NCI-H510A (cell line): ENCODE measurements at places on chromosomes 16 and 17.

DNA sequence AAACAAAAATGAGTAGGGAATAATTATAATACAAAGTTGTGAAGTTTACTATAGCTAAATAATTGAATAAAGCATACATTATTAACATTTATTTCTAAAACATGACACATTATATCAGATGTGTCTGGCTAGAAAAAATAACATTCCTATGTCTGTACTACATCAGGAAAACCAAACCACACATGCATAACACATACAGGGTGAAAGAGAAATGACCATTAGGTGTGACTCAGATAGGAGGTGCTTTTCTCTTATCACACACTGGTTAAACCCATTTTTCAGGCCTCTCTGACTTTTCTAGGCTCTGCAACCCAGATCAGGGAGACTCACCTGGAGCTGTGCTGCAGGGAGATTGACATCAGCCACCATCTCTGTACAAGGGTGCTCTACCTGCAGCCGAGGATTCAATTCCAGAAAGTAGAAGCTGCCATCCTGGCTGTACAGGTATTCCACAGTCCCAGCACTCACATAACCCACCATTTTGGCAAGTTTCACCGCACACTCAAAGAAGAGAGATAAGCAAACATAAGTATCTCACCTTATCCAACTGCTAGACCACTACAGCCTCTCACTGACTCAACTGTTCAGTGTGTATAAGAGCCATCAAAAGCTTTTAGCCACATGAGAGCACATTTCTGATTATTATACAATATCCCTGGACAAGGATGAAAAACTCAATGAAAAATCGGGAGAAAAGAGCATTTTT is 116.6 kb upstream of the C17orf78 start:
- no peak for DNase-seq

GRCh38 chr17:48990882-48991357 is 6.3 kb upstream of the IGF2BP1 start:
- no peak for DNase-seq

GRCh38 chr16:49560004-49560830 is 186.6 kb downstream of the C16orf78 start:
- no peak for DNase-seq

GRCh38 chr17:79332011-79332554 is 257.5 kb downstream of the ENGASE start:
- no peak for DNase-seq

DNA sequence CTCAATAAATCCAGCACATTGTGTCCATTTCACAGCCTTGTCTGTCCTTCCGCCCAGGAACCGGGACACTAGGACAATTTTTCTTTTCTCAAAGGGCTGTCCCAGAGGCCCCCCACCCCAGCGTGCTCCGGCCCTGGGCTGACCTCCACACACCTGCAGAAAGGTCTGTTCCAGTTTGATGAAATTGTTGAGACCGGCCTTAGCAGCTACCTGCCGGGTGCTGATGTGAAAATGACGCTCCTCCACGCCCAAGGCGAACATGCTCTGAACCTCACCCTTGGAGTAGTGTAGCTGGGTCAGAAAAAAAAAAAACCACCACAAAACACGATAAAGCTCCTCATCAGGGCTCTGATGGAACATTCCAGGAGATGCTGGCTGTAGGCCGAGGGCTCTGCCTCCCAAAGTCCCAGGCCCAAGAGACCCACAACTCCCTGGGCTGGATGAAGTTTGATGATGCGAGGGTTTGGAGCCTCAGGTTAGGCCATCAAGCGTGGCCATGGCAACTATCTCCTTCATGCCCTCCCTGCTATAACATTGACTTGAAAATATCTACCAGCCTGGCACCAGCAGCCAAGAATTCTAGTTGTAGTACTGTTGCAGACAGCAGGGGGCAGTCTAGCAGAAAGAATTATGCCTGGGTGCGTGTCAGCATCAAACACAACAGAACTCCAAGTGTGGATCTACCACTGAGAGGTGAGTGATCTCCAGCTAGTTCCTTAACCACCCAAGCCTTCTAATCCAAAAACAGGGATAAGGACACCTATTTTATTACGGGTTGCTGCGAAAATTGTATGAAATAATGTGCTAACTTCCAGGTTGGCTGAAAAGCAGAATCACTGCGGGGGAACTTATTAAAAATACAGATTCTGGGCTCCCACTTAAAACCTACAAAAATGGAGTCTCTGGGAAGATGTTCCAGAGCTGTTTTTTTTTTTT is 62.1 kb downstream of the RMI2 start:
- no peak for DNase-seq

DNA sequence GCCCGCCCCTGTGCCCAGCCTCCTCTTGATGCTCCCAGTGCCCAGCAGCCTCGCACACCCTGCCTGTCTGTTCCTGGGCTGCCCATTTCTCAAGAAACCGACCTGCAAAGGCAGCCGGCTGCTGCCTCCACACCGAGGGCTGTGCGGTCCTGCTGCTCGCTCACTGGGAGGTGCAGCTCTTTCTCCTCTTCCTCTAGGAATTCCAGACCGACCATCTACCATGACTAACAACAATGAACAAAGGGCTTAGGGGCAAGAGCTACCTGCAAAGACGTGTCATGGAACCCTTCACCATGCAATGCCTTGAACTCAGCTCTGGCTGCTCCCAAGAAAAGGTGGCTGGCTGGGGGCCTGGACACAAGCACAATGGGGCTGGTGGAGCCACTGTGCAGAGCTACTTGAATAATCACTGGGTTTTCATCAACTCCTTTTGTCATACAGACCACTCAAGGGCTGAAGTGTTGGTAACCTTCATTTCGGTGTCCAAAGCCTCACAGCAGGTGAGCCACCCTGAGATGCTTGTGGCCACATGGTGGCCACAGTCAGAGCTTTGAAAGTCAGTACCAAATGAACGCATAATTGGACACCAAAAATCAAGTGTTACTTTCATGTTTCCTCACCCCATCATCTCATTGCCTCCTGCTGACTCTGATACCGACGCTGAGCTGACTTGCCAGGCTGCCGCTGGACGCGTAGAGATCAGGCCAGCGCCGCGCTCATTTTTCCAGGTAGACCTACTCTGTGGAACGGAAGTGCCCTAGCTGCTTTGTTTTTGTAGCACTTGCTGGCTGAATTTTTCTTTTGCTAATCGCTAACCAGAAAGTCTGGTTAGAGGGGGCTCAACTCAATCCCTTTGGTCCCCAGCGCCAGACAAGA is 19.8 kb downstream of the CYB561 start:
- no peak for DNase-seq

GRCh38 chr17:42277342-42277712 is 1.1 kb upstream of the STAT5B start:
- DNase-seq: no peak

DNA sequence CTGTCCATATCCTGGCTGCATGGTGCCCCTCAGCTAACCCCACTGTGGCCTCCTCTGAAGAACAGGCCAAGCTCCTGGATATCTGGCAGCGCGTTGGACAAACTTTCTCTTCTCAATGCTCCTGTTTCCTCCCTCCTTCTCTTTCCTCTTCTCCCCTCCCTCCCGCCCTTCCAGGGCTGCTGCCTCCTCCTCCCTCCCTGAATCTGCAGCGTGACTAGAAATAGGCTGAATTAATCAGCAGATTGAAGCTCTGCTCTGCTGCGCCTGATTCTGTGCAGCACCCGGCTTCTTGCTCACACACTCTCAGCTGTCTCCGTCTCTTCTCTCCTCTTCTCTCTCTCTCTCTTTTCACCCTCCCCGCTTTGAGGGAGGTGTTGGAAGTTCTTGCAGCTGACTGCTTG is 19.8 kb downstream of the TMEM94 start:
- no peak for DNase-seq

DNA sequence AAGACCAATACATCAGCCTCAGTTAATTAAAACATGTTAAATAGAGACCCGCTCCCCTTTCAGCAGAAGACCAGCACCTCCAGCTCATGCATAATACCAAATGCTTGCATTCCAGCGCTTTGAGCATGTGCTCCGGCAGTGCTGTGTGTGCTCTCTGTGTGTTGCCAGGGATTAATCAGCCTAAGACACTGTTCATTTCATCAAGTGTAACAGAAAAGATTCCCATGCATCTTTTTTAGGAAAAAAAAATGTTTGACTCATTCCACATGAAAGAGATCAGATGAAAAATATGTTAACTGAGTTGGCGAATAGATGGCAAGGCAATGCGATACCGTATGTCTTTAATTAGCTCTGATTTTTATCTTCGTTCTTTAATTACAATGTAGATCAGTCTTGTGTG is 187.6 kb downstream of the RPTOR start:
- no peak for DNase-seq

GRCh38 chr16:82384949-82385348 is 214.9 kb upstream of the MPHOSPH6 start:
- no peak for DNase-seq

- DNase-seq: no peak
These were observed 587 bp upstream of the PRR35 start for GRCh38 chr16:559411-560203.

DNA sequence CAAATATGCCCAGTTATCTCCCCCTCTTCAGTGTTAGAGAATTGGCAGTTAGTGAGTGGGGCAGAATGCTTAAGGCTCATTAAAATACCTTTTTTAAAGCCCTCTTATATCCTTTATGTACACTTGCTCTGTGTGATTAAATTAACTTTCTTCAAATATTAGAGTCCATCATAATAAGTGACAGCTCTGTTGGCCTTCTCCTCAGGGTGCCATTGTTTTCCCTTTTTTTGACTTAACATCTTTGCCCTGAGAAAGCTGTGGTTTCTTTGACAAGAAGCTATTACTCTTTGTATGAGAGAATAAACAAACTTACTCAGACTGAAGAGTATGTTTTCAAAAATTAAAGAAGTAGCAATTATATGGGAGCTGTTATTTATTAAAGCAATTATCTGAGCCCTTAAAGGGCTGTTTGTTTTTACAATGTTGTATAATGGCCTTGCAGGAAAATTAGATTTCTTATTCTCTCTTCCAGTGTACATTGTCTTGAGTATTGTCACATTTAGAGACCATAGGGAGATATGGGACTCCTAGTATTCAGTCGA is 13.4 kb downstream of the RBBP6 start:
- DNase-seq: no peak

GRCh38 chr16:4381072-4381934 is 9.7 kb downstream of the VASN start:
- no peak for DNase-seq

GRCh38 chr16:14300705-14301168 is 229.6 kb downstream of the MRTFB start:
- DNase-seq: peak; percentile 11

DNA sequence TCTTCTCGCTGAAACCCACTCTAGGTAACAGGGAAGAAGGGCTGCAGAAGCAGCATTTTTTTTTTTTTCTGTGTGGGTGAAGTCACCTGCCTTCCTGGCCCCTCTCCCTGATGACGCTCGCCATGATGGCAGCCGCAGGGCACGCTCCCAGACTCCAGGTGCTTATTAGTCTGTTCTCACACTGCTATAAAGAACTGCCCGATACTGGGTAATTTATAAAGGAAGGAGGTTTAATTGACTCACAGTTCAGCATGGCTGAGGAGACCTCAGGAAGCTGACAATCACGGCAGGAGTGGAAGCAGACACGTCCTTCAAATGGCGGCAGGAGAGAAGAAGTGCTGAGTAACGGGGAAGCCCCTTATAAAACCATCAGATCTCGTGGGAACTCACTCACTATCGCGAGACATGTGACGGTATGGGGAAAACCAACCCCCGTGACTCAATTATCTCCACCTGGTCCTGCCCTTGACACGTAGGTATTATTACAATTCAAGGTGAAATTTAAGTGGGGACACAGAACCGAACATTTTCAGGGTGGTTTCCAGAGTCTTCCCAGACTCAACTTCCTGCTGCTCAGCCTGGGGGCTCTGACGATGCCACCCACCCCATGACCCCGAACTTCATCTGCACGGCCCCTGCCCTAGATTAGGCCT is 34.9 kb upstream of the NLRP1 start:
- no peak for DNase-seq
